GF-D8 (cell line): ENCODE measurements at places on chromosomes 11 and 22.

GRCh38 chr11:119481021-119481666 is 58.2 kb upstream of the THY1 start:
- peak; percentile 67 for DNase-seq

- DNase-seq, result no peak
Measured at GRCh38 chr11:124612567-124613246, 1.5 kb downstream of the PANX3 start.

- no peak for DNase-seq
Measured at GRCh38 chr11:69491071-69492031, 9.9 kb downstream of the LINC01488 start.

DNA sequence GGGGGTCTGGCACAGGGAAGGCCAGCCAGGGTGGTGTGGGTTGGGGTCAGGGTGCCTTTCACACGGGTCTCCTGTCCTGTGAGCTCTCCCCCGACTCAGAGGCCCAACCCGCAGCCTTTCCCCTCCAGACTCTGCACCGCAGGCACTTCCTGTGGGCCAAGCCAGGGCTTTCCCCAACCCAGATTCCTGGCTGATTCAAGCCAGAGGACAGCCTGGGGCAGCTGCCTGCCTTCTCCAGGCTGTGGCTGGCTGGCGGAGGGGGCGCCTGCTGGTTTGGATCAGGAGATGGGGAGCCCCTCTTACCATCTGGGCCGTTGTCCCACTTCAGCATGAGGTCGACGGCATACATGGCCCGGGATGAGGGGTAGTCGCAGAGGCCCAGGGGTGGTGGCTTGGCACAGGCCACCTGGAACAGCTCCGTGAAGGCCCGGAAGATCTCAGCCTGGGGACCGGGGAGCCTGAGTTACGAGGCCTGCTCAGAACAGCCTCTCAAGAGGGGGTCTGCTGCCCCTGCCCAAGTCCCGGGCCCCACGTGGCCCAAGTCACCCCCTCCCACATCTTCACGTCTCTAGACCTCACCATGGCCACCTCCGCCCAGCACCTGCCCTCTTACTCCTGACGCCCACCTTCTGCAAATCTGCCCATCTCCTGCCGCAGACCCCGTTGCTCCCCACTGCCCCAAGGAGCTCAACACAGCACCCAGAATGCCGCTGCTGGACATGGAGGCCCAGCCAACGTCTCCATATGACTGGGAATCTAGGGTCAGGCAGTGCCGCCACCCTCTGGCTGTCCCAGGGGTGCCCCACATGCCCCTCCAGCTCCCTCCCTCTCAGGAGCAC is 17.3 kb downstream of the TSPO start:
- DNase-seq, result no peak
